ENCODE measurements at places on chromosomes 12 and 14.

- DNase-seq = no peak
Observed at GRCh38 chr14:100403105-100403504, 80.0 kb downstream of the SLC25A47 start.

- DNase-seq = no peak
Observed at GRCh38 chr12:126447346-126447745, 1382.1 kb downstream of the AACS start.

DNA sequence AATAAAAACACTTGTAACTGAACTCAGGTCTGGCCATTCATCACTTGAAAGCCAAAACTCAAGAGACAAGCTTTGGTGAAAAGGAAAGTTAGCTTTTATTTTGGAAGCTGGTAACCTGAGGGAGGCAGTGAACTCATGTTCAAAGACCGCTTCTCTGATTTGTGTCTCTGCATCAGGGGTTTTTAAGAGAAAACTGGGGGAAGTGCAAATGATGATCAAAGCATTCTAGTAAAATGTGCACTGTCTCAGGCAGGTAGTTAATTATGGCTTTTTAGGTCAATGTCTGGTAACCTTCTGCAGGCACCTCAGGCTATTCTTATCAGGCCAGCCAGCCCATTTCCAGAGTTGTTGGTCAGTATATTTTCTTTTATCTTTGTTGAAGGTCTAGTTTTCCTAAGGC lies 162.2 kb downstream of the SYT10 start:
- DNase-seq = no peak

DNA sequence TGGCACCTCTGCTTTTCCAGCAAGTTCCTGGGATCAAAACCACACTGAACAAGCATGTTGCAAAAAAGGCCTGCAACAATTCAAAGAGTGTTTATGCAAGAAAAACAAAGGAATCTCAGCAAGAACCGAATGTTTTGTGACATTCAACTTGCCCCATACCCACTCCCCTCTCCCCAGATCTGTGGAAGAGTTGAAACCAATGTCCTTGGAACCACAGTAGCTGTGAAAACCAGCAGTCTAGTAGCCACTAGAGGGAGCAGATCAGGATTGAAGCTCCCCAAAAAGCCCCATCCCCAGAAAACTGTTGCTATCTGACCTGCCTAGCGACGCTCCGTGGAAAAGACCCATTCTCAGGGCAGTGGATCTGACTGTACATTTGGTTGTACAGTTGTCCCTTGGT lies 27.1 kb downstream of the PRKAB1 start:
- DNase-seq = no peak

DNA sequence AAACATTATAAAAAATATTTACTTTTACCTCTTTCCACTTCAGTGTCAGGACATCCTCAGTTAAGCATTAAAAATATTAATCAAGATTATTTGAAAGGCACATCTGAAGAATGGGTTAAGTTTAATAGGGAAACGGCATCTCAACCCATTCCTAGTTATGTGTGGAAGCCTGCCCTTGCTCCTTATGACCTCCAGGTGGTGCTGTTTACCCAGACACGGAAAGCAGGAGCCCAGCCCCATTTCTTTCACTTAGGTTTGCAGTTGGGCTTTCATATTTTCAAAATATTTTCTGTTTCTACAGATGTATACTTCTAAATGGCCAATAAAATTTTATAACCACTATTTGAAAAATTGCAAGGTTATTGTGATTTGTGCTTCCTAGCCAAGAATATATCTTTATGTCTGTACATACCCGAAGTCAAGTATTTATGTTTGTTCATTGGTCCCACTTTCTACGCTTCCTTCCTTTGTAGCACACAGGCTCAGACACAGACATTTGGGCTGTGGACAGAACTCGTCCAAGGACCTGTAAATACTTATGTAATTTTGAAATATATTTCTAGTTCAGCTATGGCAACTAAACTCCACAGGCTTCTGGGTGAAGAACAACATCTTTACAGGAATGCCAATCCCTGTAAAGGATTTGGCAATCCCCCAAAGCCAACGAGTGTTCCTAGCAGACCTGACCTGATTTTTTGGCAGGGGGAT lies 247.1 kb downstream of the AKAP6 start:
- peak; percentile 59 for DNase-seq

DNA sequence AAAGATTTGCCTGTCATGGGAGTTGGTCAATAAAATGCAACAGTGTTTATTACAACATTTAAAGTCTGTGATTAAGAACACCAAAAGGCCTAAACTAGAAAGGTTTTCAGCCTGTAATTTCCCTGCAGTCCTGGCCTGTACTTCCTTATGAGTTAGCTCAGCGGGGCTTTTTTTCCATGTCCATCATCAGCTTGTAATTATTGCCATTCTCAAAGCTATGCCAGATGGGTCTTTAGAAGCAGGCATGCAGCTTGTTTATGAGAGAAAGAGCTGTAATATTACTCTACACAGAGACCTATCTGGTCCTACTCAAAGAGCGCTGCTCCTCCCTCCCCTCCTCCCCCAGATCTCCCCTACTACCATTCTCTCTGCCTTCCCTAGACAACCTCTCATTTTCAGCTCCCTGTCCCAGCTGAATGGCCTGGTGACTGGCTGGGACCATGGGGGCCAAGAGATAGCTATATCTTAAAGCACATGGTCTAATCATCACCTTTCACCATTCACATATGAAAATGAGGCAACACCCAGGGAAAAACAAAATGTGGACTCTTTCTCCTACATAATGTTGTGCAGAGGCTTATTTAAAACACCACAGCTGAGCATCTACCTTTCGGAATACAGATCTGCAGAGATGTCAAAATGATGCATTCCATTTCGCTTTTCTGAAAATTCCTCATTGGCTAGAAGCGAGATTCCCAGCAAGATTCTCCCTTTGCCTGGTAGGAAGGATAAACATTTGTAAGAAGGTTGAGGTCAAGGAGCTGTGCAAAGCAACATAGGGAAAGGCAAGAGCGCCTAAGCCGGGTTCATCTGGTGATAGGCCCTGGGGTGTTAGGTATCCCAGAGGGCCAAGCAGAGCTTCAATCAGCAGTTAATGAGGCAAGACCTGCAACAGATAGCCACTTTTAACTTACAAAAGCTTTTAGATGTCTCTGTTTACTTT lies 209.7 kb upstream of the CDKN3 start:
- DNase-seq = peak; percentile 15

- DNase-seq = no peak
Observed at GRCh38 chr12:52233462-52234207, 592 bp downstream of the KRT7 start.

GRCh38 chr12:83919081-83919480 lies 993.5 kb downstream of the SLC6A15 start:
- DNase-seq = no peak

- DNase-seq = no peak
Observed at GRCh38 chr12:114447274-114447716, 41.4 kb upstream of the TBX5 start.

DNA sequence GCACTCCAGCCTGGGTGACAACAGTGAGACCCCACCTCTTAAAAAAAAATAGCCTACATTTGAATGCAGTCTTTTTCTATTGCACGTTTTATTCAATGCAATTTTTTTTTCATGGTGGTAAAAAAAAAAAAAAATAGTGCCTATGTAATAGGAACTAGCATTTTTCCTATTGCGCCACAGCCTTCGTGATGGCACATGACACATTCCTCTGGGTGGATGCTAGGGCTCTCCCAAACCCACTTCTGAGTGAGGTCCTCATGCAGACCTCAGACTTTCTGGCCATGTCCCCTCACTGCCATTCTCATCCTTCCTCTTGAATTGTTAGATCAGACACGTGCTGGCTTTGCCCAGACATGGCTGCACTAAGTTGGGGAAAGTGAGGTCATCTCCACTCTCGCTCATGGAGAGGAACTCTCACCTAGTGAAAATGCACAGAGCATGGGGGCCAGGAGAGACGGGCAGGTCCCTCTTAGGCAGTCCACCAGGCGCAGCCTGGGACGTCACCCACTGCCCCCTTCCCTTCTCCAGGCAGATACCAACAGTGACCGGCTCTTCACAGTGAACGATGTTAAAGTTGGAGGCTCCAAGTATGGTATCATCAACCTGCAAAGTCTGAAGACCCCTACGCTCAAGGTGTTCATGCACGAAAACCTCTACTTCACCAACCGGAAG lies 19.2 kb downstream of the DCAF4 start:
- no peak for DNase-seq

GRCh38 chr14:68881396-68881795 lies 88.5 kb upstream of the ZFP36L1 start:
- no peak for DNase-seq

DNA sequence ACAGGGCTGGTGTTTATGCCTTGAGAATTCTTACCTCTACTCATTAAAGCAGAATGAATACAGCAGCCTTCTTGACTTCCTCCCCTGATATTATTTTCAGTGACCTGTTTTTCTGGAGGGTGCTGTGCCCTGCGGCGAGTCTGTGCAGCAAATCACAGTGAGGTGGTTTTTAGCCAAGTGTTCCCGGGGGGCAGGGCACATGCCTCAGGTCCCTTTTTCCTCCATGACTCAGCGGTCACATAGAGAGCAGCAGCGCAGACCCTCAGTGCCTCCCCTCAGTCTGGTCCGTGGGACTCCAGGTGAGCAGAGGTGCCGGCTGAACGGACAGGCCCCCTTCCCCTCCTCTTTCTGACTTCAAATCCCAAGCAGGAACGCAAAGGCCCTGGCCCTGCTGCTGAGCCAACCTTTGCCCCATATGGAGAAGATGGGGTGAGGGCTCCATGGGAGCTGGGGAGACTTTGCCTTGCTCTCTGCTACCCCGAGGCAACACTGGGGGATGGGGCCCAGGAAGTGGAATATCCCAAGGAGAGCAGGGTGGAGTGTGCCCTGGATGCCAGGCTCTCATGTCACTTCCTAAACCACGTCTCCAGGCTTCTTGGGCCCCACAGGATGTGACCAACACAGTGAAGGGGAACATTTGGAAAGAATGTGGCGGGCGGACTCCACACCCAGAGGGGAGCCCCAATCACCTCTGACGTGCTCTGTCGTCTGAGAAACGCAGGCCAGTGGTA lies 90.0 kb downstream of the DHRS2 start:
- no peak for DNase-seq

- DNase-seq = no peak
Observed at GRCh38 chr12:47328831-47329545, 249.2 kb upstream of the AMIGO2 start.

DNA sequence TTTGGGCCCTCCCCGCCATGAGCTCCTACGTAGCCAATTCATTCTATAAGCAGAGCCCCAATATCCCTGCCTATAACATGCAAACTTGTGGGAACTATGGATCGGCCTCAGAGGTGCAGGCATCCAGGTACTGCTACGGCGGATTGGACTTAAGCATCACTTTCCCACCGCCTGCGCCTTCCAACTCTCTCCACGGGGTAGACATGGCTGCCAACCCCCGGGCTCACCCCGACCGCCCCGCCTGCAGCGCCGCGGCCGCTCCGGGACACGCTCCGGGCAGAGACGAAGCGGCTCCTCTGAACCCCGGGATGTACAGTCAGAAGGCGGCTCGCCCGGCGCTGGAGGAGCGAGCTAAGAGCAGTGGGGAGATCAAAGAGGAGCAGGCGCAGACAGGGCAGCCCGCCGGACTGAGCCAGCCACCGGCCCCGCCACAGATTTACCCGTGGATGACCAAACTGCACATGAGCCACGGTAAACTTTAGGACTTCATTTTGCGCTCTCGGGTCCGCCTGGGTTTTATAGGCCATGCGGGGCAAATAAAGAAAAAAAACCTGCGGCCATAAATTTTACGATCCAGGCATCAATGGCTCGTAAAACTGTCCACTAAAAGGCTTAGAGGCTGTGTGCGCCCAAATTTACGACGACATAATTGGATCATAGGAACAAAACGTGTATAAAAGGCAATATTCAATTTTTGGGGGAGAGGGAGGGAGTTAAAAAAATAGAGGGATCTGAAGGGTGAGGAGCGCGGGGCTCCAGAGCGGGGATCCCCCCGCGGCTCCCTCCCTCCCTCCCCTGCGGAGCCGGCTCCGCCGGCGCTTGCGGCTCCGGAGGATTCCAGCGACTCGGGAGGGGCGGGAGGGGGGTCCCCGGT lies 493 bp downstream of the HOXC5 start:
- peak; percentile 68 for DNase-seq

DNA sequence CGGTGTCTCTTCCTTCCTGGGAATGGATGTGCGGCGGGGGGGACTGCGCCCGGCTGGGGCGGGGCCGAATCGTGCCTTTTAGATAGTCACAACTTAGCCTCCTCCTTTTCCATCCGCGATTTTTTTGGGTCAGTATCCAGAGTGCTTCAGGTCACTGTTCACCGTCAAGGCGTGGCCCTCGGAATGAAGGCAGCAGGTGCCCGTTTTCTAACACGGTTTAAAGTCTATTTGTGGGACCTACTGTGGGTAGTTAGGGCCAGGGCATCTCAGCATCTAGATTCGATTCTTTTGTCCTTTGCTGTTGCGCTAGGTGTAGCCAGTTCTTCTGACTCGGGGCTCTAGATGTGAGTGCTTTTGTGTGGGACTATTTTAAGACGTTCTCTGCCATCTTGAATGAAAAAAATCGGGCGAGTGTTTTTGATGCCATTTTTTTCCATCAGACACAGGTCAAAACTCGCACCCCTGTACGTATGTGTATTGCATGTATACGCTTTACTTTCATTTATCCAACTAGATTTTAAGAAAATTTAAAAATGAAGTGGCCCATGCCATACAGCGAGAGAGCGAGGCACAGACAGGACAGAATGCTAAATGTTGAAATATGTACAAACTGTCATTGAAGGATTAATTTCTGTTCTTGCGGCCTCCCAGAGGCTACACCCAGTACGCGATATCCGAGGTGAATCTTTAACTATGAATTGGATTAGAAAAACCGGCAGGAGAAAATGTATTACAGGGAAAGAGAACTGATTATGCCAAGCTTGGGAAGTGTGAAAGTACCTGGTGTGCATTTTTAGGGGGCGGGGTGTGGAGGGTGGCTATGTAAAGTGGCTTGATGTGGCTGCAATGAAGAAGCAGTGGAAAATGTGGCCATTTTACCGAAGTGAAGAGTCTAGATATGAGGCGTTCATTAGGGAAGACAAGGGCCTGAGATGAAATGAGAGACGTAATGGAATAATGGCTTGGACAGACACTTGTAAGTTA lies 835 bp downstream of the VEZT start:
- DNase-seq = peak; percentile 71

DNA sequence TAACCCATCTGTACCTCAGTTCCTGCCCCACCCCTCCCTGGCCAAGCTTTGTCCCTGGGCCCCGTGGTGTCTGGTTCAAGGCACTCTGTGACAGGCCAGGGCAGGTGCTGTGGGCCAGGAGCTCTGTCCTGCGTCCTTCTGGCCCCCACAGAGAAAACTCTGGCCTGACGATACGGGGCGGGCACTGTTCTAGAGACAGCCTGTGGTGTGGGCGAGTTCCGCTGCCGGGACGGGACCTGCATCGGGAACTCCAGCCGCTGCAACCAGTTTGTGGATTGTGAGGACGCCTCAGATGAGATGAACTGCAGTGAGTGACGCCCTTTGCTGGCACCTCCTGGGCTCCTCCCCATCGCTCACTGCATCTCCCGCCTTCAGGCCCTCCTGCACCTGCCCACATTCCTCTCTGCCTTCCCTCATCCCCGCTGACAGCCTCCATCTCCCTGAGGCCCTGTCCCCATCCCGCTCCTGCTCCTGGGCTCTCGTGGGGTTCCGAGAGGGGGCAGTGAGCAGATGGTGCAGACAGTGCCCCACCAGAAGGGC lies 22.8 kb upstream of the NXPH4 start:
- no peak for DNase-seq

Data from retina (tissue), 1 donor.